Myocyte (in vitro differentiated cells): ENCODE measurements at places on chromosomes 3 and 15. TPM values are rescaled to one million over a fixed set of nuclear protein-coding genes. Genes with fewer than 3 reads are reported as not detected.

ALDH1L1 gene
- total RNA-seq = 0.10 TPM in 1 of 2 replicates, not detected in the other

LOXL1 gene
- 129 and 136 TPM in 2 replicates for total RNA-seq

CNTN4 gene
- total RNA-seq = not detected in 2 replicates

CADM2 gene
- 1.8 and 2.1 TPM in 2 replicates for total RNA-seq

ATP13A5 gene
- total RNA-seq = not detected in 2 replicates

CD200R1 gene
- total RNA-seq = not detected in 2 replicates
